ENCODE measurements at places on chromosomes 6 and 20.

- DNase-seq, result no peak
These were observed 8.2 kb upstream of the MDFI start for GRCh38 chr6:41630069-41630468.

DNA sequence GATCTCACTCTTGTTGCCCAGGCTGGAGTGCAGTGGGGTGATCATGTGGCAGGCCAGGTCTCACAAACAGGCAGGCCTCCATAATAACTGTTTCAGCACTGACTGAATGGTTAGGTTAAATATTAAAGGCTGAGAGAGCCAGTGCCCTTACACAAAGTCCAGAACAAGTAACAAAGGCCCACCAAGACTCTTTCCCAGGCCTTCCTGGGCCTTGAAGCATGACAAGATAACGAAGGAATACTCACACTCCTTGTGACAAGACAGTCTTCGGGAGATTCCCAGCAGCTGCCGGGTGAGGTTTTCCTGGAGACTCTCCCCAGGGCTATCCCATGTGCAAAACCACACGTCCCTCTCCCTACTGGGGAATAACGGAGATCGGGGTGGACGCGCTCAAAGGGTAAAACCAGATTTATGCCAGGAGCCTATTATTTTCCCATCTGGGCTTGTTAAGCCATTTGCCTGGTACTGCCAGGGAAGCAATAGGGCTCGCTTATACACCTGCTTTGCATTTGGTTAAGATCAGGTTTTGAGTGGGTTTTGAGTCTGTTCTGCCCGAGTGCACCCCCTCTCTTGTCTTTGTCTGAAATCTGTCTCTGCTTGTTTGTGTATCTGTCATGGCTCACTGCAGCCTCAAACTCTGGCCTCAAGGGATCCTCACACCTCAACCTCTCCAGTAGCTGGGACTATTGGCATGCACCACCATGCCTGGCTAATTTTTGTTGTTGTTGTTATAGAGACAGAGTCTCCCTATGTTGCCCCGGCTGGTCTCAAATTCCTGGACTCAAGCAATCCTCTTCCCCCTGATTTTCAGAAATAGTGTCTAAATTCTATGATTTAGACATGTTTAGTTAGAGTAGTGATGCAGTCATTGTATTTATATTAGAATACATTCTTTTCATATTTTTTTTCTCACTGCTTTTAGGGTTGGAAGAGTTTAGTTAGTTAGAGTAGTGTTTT, 1.4 kb upstream of the ENPP3 start:
- DNase-seq, result no peak

GRCh38 chr6:1062786-1063545, 248.9 kb upstream of the FOXQ1 start:
- DNase-seq, result no peak

DNA sequence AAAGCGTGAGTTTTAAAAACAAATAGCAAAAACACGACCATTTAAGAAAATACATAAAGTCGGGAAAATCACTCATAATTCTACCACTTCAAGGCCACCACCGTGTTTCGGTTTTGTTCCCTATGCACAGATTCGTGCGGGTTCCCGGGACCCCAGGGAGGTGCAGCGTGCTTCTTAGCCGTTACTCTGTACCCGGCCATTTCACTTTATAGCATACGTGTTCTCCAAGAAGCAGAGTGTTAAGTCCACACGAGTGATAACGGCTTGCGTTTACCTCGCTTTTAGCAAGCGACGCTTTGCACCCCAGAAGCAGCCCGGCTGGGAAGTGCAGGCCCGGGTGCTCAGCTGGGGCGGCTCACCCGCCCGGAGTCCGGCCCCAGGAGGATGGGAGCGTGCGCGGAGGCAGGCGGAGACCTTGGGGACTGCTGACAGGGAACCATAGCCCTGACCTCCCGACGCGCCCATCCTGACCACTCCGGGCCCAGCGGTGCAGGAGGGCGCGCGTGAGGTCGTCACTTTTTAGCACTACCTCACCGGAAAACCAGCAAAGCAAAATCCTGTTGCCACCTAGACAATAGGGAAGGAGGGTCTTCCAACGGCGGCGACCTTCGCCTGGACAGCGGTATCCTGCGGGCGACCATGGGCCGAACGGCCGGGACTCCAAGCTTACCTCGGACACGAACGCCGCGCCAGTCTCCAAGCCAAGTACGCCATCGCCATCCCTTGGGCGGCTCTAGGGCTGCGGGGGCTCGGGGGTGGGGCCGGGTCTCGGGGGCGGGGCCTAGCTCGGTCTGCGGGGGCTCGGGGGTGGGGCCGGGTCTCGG, at the start of gene ECI2:
ECI2 (minus strand) TSS at position 735 of the 824 bp plus-strand sequence; CDS start at position 720, 15 bp downstream.
- peak; percentile 3 for DNase-seq

All from stimulated activated CD4-positive, alpha-beta T cell treated with anti-CD3 and anti-CD28 coated beads, Interleukin-1b, Interleukin-23, amount 100 ng/mL, for 1 hour (primary cell).